ENCODE measurements at places on chromosomes 7 and 10.

- DNase-seq: no peak
Observed at GRCh38 chr10:48604039-48604990, 558 bp downstream of the ARHGAP22 start.

- no peak for DNase-seq
Observed at GRCh38 chr10:52351914-52352330, 37.8 kb downstream of the DKK1 start.

DNA sequence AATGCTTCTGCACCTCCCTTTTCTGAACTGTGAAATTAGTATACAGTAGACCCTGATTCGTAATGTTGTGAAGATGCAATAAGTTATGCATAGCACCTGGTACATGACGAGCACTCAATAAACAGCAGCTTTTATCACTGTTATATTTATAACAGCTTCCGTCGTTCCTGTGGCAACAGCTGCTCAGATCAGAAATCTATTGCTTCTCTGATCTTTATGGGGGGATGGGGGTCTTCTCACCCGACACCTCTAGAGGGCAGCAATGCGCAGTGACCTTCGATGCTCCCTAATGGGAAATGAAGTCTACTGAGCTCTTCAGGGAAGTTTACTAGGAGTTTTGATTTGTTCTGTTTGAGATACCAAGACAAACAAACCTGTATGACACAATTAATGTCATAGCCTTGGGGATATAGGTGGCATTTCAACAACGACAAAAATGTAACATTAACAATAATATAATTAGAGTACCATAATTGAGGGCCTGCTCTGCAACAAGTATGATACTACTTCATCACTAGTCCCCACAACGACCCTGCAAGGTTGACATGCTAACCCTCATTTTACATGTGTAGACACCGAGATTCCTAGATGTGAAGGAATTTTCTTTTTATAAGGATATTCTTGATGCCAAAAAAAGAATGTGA lies 289.6 kb downstream of the SFMBT2 start:
- DNase-seq: peak; percentile 79

DNA sequence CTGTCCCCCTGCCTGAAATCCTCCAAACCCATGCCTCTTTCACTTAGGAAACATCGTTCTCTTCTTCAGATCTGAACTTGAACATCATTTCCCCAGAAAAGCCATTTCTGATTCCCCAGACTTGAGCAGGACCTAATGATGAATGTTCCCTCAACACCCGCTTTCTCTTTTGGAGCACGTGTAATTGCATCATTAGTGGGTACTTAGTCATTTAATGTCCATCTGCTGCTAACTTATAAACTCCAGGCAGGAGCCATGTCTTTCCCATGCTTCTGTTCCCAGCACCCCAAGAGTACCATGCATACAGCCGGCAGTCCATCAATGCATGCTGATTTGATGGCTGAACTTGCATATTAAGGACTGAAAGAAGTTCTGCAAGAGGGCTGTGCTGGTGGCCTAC lies 36.5 kb upstream of the ECHDC3 start:
- no peak for DNase-seq

DNA sequence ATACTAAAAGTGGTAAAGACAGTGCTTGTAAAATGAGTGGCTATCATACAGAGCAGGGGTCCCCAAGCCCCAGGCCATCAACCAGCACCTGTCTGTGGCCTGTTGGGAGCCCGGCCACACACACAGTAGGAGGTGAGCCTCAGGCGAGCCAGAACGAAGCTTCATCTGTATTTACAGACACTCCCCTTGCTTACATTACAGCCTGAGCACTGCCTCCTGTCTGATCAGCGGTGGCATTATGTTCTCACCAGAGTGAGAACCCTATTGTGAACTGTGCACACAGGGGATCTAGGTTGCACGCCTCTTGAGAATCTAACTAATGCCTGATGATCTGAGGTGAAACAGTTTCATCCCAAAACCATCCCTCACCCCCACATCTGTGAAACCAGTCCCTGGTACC lies 58.7 kb downstream of the ITGA8 start:
- no peak for DNase-seq

DNA sequence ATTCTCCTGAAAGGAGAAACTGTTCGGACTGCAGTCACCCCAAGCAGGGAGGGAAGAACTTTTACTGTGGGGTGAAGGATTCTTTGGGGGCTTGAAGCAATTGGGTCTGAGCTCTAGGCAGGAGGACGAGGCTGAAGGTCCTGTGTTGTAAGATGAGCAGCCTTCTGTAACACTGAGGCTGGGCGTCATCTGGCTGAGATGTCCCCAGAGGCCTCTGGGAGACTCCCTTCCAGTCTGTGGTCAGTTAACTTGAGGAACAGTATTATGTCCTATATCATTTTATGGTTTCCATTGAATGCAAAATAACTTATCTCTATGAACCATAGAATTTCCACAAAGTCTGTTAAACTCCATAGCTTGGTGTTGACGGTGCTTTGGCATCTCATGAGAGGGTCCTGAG lies 26.3 kb downstream of the FIGNL1 start:
- no peak for DNase-seq

DNA sequence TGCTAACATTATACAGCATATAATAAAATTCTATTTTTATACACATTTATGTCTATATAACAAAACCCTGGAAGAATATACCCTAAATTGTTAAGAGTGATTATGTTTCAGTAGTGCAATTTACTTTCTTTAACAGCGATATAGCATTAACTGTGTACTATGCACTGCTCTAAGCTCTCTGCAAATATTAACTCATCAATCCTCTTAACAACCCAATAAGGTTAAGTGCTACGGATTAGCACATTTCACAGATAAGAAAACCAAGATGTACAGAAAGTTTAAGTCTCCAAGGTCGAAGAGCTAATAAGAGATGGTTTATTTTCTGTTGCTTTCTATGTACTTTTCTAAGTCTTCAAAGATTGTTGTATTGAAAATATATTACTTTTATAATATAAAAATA lies 95.8 kb downstream of the SEMA3C start:
- DNase-seq: no peak

GRCh38 chr10:58179238-58179637 lies 88.5 kb downstream of the IPMK start:
- DNase-seq: no peak

DNA sequence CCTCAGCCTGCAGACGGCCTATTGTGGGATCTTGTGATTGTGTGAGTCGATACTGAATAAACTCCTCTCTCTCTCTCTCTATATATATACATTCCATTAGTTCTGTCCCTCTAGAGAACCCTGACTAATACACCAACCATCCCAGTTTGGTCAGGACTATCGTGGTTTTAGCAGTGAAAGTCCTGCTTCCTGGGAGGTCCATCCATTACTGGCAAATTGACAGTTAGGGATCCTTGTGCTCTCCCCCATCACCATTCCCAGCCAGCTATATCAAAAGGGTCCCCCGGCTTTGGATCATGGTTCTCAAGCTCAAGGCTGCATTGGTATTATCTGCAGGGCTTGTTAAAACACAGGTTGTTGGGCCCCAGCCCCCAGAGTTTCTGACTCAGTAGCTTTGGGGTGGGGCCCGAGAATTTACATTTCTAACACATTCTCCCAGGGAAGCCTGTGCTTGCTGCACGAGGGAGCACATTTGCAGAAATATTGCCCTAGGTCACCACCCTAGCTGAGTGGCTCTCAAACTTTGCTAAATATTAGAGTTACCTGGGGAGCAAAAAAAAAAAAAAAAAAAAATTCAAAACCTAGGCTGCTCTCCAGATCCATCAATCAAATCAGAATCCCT lies 899.1 kb upstream of the AUTS2 start:
- no peak for DNase-seq

DNA sequence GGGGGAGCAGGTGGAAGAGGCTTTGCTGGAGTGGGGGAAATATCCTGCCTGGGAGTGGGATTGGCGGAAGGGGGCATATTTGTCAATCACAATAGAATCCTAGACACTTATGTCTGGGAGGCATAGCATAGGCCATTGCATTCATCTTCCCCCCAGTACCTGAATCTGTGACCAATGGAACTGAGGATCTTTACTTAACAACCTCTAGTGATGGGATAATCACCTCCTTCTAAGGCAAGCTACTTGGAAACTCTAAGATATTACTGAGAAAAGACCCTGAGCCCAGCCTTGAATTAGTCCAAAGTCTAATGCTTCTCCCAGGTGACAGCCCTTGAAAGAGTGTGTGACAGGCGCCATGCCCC lies 90.7 kb downstream of the NPSR1 start:
- DNase-seq: no peak

DNA sequence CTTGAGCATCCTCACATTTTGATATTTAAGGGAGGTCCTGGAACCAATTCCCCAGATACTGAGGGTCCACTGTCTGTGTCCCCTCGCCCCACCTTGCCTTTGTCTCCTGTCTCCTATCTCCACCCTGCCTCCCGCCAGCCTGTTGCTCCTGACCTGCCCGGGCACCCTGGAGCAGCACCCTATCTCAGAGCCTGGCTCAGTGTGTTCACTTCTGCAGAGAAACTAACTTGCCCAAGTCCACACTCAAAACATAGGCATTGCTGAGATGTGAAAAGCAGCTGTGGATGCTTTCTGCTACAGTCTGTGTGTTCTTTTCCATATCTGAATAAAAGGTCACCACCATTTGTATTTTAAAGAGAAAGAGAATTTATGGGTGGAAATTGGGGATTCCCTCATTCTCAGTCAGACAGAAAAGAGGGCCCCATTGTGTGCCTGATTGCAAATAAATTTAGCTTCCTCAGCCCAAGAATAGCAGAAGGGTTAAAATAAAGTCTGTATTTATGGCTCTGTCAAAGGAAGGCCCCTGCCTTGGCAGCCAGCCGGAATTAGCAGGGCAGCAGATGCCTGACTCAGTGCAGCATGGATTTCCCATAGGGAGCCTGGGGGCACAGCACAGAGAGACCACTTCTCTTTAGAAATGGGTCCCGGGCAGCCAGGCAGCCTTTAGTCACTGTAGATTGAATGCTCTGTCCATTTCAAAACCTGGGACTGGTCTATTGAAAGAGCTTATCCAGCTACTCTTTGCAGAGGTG lies 161.3 kb downstream of the EGFR start:
- no peak for DNase-seq

DNA sequence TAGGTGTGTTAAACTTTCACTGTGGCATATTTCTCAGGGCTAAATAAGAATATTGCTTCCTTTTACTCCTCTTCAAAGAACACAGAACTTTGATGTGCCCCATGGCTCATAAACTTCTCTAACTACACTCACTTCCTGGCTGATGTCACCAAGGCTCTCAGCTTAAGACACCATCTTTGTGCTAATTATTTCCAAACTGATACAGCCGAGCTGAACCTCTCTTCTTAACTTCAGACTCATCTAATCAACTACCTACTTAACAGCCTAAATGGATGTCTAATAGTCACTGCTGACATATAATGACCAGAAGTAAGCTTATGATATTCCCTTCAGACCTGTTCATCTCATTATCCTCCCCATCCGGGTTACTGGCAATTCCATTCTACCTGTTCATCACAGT lies 3.6 kb downstream of the C10orf67 start:
- no peak for DNase-seq

GRCh38 chr10:12890958-12891357 lies 110.6 kb downstream of the CCDC3 start:
- DNase-seq: no peak

GRCh38 chr10:111161109-111161874 lies 84.5 kb downstream of the ADRA2A start:
- no peak for DNase-seq
